ENCODE measurements at places on chromosomes 3 and 15.

DNA sequence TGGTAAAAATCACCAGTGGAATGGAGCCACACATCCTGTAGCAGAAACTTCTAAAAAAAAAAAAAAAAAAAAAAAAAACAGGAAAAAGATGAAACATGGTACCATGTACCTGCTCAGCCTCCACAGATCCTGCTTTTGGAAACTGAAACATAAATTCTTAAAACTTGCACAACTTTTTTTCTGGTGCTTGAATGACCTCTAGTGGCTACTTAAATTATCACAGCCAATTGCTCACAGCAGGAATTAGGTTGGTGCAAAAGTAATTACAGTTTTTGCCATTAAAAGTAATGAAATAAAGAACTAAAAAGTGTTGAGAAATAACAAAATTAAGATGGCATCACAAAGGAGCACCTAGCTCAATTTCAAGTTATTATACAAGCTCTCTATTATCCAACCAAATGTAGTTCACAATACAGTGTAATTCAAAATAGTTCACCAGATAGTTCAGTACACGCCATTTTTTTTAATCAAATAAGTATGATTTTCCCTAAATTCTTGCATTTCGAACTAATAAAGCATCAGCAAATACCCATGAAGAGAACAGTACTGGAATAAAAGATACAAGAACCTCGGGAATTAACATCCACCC, 80.6 kb downstream of the ULK4 start:
- DNase-seq = no peak

DNA sequence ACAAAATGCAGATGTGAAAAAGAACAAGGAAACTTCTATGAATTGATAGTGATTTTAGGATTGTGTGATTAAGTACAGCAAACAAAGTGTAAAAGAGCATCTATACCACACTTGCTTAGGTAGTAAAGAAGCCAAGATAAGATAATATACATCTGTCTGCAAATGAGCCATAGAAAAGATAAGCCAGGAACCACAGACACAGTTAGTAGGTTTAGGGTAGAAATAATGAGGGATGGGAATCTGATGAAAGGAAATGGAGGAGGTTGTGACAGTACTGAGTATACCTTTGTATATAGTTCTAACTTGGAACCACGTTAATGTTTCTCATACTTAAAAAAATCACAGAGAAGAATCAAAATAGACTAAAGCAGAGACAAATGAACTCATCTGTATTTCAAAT, 54.0 kb downstream of the TCF12 start:
- DNase-seq = no peak

- DNase-seq = no peak
Measured at GRCh38 chr15:95857124-95857757, 473.3 kb upstream of the NR2F2 start.

- no peak for DNase-seq
Measured at GRCh38 chr15:59739557-59740186, 50.6 kb upstream of the BNIP2 start.

DNA sequence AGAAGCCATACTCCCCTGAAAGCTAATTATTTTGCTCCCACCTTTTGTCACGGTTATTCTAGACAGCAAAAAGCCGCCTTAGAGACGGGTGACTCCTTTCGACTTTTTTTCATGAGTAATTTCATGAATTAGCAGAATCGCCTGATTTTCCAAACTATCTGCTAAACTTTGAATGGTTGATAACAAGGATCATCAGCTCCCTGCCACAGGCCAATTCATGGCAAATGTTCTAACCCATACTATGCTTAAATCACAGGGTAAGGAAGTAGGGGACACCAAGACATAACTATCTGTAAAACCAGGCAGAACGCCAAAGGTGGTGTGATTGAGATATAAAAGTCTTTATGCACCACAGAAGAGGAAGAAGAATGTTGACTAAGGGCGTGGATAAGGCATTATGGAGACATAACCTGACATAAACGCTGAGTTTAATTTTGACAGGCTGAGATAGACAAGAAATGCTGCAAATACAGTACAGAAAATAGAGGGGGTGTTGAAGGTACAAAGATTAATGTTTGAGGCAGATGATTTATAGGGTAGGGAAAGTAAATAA, 891 bp upstream of the DMXL2 start:
- no peak for DNase-seq

DNA sequence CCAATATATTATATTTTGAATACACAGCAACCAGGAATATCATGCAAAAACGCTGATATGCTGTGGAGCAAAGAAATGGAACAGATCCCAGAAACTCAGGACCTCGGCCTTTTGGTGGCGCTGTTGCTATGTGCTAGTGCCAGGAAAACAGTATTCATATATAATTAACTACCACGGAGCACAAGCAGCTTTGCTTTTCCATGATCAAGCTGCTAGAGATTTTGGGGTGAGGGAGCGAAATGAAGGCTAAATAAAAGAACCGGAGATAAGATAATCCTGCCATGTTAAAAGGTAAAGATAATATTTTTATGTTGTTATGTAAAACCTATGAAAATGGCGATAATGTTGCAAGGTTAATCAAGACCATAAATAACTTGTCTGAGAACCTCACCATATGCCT, 157.7 kb upstream of the FAM3D start:
- no peak for DNase-seq

GRCh38 chr15:74345051-74345450, 22.4 kb downstream of the CYP11A1 start:
- no peak for DNase-seq

DNA sequence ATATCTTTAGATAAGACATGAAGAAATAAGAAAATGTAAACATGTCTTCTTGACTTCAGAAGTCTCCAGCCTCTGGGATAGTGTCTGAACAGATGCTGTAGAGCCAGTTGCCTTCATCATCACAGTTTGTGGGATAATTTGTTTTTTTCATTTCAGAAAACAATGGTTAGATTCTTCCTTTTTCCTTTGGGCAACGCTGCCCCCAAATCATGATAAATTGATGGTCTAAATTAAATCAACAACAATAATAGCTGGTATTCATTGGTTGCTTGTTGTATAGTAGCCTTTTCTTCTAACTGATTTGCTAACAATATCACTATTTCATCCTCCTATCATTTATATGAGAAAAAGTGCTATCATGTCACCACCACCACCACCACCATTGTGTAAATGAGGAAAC, 12.6 kb upstream of the SHQ1 start:
- no peak for DNase-seq

GRCh38 chr3:99851955-99852354, 34.3 kb downstream of the CMSS1 start:
- DNase-seq = no peak

- DNase-seq = no peak
Measured at GRCh38 chr3:55059027-55059629, 131.3 kb upstream of the LRTM1 start.

- DNase-seq = no peak
Measured at GRCh38 chr3:195446359-195446758, 3.5 kb upstream of the ACAP2 start.

GRCh38 chr3:183829466-183829865, 4.1 kb upstream of the MAP6D1 start:
- DNase-seq = no peak

DNA sequence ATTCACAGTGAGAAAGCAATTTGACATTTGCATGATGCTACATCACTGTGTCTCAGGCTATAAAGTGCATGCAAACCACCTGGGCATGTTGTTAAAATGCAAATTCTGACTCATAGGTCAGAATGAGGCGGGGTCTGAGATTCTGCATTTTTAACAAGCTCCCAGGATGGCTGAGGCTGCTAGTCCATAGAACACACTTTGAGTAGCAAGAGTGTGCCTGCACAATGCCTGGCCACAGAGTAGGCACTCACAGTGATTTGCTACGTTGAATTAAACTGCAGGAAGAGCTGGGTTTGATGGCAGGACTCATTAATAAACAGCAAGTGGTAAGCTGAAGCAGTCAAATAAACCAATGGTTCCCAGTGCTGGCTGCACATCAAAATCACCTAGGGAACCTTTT, 48.1 kb downstream of the NTRK3 start:
- DNase-seq = no peak

GRCh38 chr15:81282911-81283310, 41.0 kb downstream of the STARD5 start:
- DNase-seq = no peak

DNA sequence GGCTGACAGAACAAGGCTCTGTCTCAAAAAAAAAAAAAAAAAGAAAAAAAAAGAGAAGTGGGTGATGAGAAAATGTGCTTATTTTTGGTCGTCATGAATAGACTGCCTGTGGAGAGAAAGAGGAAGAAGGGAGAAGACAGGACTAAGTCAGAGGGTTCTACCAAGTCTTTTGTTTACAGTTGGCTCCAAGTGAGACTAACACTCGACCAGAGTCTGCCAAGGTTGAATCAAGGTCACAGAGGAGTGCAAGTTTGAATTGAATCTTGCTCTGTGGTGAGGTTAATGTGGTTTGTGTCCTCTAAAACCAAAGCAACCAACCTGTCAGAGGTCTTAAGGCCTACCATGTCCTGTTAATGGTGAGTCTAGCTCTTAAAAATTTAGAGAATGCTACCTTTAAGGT, 334.1 kb upstream of the GRM7 start:
- DNase-seq = no peak

- no peak for DNase-seq
Measured at GRCh38 chr3:40299721-40300335, 9.7 kb upstream of the EIF1B start.

GRCh38 chr3:176428552-176428951, 768.7 kb downstream of the TBL1XR1 start:
- no peak for DNase-seq

GRCh38 chr3:168495270-168495669, 399.5 kb upstream of the GOLIM4 start:
- DNase-seq = no peak

- DNase-seq = no peak
Measured at GRCh38 chr15:82045179-82045891, 483 bp downstream of the MEX3B start.

DNA sequence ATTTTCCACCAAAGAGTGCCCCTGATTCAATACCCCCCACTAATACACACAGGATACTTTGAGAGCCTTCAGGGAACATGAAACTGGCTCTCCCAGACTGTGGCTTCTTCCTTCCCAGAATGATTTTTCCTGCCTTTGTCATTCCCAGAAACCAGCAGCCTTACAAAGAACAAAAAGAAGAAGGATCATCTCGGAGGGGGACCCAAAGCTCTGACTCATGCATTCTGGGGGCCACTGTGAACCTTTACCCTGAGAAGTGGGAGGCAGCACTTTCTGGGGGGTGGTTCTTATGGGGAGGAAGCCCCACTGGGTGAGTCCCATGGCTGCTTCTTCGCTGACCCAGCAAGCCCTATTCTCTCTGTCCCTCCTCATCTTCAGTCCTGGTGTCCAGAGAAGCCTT, 44.7 kb upstream of the RAD18 start:
- DNase-seq = no peak

- no peak for DNase-seq
Measured at GRCh38 chr3:80060664-80061063, 292.9 kb upstream of the ROBO1 start.

DNA sequence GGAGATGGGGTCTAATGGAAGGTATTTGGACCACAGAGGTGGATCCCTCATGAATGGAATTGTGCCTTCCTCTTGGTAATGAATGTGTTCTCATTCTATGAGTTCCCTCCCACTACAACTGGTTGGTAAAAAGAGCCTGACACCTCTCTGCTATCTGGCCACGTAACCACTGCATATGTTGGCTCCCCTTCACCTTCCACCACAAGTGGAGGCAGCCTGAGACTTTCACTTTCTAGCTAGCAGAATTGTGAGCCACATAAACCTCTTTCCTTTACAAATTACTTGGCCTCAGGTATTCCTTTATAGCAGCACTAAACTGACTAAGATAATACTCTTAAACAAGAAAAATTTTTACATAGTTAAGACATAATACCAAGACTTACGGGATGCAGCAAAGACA, 155.3 kb downstream of the NR1I2 start:
- no peak for DNase-seq

DNA sequence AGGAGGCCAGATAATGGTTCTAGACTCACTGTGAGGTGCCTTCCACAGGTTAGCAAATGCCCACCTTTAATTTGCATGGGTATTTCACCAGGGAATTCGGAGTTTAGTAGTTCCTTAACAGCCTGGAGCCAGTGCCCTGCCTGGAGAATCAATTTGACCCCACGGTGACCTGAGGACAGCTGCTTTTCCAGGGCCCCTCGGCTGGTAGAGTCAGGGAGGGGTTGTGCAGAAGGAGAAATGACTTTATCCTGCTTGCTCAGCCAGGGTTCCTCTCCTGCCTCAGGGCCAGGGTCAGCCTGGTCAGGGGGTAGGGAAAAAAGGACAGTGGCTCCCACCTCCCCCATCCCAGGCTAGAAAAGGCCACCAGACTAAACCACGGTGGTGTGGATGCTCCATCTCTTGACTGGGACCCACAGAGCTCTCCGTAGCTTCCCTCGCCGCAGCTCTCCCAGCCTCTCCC, 12.0 kb downstream of the DLL4 start:
- DNase-seq = no peak

GRCh38 chr3:15042936-15043335, 22.2 kb downstream of the MRPS25 start:
- no peak for DNase-seq

DNA sequence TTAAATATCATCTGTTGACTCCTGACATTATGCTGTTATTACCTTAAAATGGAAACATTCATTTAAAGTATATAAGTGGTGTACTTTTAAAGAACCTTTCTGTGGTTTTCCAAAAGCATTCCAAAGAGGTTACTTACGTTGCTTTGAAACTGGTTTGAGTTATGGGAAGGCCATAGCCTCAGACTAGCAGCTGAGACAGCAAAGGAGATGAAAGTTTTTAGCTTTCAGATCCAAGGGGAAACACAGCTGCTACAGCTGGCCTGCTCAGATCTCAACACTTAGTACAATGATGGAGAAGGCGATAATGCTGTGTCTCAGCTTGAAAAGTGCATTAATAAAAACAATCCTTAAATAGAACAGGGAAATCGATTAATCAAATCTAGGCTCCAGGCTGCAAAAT, 921.1 kb downstream of the ROBO1 start:
- no peak for DNase-seq

DNA sequence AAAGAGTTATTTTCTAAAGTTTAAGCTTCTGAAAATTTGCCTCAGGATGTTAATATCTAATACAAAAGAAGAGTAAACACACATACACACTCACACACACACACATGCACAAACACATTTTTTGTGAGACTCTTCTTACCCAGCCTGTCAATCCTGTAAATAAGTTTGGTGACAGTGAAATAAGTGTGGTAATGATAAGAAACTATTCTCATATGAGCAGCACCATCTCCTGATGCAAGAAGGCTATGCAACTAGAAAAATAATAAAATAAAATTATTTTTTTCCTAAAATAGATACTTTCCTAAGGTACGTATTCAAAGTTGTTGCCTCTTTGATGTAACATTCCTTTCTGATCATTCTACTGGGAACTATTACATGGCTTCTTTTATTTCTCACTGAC, 155.1 kb downstream of the MECOM start:
- no peak for DNase-seq

DNA sequence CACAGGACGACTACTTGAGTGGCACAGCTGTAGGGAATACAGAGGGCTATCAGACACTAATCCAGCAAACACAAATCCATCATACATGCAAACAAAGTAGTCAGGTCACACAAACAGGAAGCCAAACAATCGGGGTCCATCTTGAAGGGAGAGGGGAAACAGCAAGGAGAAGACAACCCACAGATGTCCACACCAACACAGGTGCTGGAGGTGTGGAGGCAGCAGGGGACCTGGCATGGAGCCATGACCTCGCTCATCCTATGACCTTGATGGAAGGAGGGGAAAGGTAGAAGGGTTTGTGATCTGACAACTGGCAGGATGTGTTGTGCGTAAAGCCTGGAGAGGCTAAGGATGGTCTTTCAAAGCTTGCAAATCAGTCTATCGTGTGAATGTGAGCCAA, 39.9 kb upstream of the SKOR1 start:
- no peak for DNase-seq

GRCh38 chr3:24410860-24411259, 83.8 kb downstream of the THRB start:
- DNase-seq = no peak

All from activated T-cell treated with anti-CD3 and anti-CD28 coated beads for 1 hour (primary cell).